ENCODE measurements at places on chromosomes 2 and 18.

DNA sequence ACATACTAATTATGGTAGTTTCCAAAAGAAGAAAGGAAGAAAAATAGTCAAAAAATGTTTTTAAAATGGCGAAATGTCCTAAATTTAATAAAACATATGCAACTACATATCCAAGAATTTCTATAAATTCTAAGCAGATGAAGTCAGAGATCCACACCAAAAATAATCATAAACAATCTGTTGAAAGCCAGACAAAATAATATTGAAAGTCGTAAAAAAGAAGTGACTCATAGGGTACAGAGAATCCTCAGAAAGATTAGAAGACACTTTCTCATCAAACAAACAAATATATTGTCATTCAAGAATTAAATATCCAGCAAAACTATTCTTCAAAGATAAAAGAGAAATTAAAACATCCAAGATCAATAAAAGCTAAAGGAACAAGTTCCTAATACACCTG, 281.4 kb upstream of the ZNF804A start:
- DNase-seq = no peak

DNA sequence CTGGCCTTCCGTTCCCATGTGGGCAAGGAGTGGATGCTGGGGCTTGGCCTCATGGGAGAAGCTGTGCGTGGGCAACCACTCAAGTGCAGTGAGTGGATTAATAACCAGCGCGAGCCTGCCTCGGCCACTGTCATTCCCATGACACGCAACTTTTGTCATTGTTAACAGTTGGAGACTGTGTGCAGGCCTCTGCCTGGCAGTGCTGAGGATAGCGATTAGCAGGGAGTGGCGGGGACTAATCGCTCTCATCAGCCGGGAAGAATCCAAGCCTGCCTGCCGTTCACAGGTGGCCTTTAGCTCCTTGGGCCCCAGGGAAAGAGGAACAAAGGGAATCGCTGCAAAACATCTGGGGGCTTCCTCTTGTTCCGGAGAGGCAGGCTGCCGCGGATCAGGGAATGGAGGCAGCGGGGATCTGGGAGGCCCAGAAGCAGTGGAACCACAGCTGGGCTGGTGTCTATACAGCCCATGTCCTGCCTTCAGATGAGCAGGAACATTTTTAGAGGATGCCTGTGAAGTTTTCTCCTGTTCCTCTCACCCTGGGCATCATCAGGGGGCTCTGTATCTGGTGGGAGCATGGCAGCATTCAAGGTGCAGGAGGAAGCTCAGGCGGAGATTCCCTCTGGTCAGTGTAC, 53.8 kb downstream of the CTIF start:
- no peak for DNase-seq

DNA sequence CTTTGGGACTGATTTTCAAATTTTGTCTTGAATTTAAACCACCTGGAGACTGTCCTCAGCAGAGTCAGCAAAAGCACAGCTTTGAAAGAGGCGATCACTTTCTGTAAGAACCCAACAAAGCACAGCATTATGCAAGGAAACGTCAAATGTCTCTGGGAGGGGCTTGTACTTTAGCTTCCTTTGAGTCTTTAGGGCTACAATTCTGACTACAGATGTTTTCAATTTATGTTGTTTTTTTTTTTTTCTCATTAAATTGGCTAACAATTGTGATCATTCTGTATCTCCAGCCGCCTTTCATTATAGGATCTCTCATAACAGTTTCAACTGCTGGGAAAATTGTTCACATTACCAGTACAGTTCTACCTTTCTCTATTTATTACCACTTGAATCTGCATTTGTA, 48.3 kb downstream of the COL3A1 start:
- peak; percentile 38 for DNase-seq

DNA sequence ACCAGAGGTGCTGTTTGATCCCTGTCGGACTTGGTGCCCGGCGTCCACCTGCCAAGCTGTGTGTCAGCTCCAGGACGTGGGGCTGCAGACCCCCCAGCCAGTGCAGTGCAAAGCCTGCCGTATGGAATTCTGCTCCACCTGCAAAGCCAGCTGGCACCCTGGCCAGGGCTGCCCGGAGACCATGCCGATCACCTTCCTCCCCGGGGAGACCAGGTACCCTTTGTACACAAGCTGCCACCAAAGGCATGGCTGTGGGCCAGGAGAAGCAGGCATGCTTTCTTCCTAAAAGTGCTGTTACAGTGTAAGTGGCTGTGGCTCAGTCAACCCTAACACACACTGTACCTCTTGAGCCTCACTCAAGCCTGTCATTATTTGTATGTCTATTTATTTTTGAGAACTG, 103.3 kb downstream of the RNF144A start:
- DNase-seq = no peak

GRCh38 chr2:235669983-235670962, 176.4 kb downstream of the AGAP1 start:
- DNase-seq = no peak

DNA sequence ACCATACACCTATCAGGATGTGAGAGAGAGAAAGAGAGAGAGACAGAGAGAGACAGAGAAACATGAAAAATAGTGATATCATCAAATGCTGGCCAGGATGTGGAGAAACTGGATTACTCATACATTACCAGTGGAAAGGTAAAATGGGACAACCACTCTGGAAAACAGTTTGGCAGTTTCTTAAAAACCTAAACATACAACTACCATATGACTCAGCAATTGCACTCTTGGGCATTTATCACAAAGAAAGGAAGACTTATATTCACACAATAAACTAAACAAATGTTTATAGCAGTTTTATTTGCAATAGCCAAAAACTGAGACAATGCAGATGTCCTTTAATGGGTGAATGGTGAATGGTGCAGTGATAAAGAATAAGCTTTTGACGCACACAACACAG, 29.1 kb downstream of the SLC4A3 start:
- no peak for DNase-seq

DNA sequence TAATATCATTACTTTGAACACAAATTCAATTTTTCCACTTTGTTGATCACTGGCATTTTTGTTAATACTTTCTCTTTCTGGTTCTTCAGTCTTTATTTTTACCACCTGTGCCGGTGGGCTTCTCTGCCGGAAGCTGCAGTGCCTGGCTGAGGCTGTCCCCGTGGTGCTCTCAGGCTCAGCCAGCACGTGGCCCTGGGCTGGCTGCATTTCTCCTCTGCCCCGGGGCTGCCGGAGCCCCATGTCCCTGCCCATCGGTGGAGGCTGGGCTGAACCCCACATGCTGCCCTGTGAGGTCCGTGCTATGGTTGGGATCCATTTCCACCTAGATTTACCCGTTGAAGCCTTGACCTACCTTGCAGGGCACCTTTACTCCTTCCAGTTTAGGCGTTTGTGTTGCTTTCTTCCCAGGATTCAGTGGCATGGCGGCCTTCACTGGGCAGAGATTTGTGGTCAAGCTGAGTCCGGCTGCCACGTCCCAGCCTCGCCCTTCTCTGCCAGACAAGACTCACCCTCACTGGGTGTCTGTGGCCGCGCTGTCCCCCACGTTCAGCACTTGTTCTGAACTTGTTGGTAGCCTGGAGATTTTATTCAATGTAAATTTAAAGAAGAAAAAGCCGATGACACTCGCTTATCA, 12.8 kb upstream of the TMEM18 start:
- DNase-seq = no peak

- peak; percentile 43 for DNase-seq
Measured at GRCh38 chr2:42722320-42723190, 41.4 kb downstream of the OXER1 start.

GRCh38 chr2:10493075-10493633, 45.0 kb upstream of the ODC1 start:
- DNase-seq = no peak

GRCh38 chr2:98892871-98893270, 43.2 kb downstream of the CRACDL start:
- DNase-seq = no peak

- DNase-seq = no peak
Measured at GRCh38 chr2:202025816-202026215, 7.8 kb upstream of the FZD7 start.

GRCh38 chr2:150046211-150046610, 441.3 kb downstream of the RND3 start:
- DNase-seq = no peak

DNA sequence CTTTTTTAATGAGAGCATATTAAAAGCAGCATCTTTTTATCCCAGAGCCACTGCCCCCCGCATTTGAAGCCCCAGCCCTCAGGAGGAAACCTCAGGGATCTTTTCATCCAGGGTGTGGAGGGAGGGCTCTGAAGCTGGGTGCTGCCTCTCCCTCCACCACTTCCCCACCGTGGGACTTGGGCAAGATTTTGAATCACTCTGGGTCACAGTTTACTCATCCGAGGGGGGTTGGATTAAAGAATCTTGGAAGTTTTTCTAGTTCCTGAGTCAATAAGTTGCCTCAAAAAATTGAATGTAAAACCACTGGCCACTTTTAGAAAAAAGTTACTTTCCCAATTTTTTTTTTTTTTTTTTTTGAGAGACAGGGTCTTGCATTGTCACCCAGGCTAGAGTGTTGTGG, 62.0 kb upstream of the ANKRD44 start:
- no peak for DNase-seq

DNA sequence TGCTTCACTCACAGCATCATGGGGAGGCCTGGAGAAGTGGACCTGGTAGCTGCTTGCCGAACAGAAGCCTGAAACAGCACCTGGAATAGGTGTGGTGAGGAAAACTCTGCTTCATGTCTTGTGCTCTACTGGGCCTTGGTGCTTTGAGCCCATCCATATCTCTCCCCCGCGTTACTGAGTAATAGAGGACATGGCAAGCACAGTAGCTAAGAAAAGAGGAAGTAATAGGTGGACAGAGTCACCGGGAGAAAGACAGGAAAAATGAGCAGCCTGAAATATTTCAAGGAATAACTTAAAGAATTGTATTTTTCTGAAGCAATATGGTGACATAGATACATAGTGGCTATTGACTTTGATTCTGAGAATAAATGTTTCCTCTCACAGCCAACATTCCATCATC, 14.0 kb upstream of the HNMT start:
- DNase-seq = no peak

GRCh38 chr2:69171116-69171896, 158.3 kb downstream of the ANTXR1 start:
- DNase-seq = no peak

DNA sequence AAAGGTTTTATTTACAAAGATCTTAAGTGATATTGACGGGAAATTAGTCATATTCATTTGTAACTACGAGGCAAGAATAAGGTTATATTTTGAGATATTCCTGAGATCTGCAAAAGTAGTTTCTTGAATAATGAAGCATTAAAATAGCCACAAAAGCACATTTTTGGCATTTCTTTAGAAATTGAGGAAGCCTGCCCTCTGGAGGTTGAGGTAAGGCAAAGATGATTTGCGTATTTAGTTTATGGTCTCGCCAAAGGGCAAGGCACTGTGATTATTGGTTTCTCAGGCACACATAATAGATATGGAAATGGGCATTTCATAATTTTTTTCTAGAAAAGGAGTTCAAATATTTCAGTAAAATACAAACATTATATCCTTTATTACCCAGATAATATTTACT, 143.7 kb upstream of the RPRM start:
- no peak for DNase-seq

DNA sequence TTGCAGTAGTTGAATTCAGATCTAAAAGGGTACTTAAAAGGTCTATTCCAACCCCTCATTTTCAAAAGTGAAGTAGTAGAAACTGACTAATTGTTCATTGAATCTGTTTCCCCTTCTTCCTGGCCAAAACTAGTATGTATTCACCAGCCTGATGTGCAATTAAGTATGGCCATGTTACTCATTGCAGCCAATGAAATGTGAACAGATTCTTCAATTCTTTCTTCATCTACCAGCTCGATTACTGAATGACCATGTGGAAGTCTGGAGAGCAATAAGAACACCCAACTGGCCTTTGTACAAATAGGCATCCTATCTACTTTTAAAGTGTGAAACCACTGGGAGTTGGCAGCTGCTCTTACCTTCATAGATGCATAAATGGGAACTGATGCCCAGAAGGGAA, 449.0 kb upstream of the ID2 start:
- no peak for DNase-seq

DNA sequence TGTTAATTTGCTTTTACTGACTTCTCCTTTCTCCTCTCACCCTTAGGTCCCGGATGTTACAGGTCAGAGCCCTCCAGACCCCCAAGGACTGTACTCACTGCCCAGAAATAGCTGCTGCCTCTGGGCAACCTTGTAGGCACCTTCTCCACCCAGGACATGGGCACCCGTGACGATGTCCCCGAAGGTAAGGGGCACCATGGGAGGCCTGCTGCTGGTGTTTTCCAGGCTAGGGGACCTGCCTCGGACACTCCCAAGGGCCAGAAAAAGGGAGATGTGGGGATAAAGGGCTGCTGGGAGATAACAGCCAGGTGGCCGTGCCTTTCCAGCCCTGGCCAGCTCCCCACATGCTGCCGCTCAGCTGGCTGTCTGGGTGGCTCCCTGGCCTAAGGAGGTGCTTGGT, 13.6 kb downstream of the TOGARAM2 start:
- no peak for DNase-seq

DNA sequence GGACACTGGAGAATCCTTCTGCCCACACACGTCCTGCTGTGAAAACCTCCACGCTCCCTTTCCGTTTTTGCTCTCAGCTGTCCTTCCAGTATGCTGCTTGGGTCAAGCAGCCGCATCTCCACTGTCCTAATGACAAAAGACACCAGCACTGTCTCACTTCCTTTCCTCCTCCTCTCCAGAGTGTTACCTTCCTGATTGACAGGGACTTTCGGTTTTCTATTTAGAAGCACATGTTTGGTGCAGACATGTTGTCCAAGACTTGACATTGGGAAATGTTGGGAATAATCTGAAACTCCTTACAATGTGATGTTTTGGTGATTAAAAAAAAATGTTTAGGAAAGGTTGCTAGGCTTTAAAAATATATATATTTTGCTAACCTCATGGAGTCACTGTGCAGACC, 226.6 kb downstream of the FAM210A start:
- no peak for DNase-seq

DNA sequence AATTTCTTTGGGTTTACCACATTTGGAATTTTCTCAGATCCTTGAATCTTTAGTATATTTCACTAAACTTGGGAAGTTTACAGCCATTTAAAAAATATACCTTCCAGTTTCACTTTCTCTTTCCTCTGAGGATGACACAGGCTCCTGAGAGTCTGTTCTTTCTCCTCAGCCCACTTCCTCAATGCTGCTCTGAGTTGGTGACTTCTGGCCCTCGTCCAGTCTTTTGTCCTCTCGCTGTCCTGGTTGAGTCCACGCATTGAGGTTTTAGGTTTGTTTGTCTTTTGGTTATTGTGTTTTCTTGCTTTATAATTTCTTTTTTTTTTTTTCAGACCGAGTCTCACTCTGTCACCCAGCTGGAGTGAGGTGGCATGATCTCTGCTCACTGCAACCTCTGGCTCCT, 40.7 kb upstream of the GALR1 start:
- peak; percentile 10 for DNase-seq

GRCh38 chr2:58686776-58687175, 445.7 kb upstream of the FANCL start:
- no peak for DNase-seq
